LHCN-M2 (cell line): ENCODE measurements at places on chromosomes 4 and X.

DNA sequence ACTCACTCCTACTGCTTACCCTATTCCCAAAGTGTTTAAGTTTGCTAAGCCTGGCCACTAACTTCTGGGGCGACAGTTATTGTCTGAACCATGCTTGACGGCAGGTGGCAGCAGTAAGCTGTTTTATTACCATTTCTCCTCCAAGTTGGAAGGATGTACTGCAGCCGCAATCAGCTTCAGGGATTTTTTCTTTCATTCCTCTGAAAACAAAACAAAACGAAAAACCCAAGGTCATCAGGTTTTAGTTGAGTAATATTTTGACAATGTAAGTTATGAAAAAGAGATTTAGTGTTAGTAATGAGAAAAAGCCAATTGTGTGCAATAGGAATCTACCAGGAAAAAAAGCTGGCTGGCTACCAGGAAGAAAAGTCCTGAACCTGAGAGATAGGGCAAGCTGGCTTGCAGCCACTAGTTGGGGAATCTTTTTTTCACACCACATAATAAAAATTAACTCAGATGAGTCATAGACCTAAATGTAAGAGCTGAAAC, 13.2 kb upstream of the RAB9B start:
- DNase-seq, result peak; percentile 46

DNA sequence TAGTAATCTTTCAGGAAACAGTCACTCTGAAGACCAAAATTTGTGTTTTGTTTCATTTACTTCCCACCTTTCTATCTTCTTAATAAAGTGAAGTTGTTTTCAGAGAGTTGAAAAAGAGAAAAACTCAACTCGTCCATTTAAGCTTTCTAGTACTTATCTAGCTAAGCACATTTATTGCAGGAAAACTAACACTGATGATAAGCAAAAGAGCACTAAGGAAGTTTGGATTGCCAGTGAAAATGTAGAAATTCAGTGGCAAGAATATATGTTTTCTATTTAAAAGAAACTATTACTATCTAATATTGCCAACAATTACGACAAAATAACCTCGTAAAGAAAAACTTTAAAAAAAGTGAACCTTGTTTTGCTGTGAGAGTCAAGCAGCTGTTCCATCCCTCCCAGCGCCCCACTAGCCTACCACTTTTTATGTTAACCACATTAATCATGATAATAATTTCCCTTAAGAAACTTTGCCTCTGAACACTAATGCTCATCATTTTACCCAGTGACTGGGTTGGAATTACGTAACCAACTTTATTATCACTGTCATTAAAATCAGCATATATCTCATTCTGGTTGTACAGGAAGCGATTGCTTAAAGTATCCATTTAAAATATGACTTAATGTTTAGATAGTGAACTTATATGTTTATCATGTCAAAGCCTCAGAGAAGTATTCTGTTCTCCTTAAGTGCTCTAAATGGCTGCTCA, 24.8 kb downstream of the SPRY1 start:
- peak; percentile 76 for DNase-seq

DNA sequence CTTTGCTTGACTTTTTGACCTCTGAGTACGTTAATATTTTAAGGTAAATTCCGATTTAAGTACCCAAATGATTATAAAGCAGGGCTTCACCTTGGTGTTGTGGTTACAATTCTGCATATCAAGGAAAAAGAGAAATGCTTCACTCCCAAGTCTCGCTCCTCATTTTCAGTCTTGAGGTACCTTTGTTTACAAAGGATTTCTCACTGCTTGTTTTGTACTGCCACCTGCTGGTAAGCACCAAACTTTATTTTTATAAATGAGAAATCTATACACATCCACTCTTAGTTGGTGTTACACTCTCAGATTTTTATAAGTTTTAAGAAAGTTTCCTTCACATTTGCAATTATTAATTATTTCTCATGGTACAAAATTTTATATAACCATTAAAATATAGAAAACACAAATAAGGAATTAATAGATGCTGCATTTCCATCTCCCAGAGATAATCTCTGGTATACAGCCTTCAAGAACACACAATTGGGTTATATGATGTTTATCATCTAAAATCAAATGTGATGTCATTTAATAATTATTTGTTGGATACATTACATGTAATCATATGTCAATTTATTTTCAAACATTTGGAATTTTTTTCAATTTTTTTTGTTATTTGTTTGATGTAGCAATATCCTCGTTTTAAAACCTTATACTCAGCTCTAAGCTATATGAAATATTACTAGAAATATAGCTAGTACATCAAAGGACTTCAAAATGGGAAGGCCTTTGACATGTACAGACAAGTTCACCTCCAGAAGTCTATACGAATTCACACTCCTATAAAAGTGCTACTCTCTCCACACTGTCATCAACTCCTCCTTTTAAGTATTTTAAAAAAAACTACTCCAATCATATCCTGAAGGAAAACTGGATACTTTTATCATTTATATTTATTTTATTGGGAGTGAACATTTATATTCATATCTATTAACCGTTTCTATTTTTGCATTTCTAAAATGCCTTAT, 179.9 kb downstream of the KCNIP4 start:
- peak; percentile 47 for DNase-seq

GRCh38 chr4:58119298-58119697, 1009.1 kb upstream of the IGFBP7 start:
- no peak for DNase-seq

DNA sequence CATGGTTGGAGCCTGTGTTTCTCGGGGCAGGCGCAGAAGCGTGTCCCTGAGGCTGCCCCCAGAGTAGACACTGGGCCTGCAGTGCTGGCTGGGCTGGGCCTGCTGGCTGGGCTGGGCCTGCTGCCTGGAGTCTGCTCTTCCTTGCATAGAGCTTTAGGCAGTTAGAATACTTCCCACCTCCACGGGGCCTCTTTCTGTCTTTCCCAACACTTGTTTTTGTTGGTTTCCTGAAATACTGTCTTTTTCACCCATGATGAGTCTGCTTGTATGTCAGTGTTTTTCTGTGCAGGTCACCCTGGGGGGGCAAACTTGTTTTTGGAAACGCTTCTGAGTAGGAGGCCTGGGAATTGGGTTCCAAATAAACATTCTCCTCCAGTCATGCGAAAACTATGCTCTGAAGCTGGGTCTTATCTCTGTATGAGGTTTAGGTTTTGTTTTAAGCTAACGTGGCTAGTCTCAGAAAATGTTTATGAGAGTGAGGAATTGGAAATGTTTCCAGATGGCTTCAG, 32.2 kb downstream of the TRMT44 start:
- DNase-seq, result peak; percentile 67

GRCh38 chrX:40325161-40325560, 227.4 kb upstream of the BCOR start:
- no peak for DNase-seq
